Activated T-cell treated with anti-CD3 and anti-CD28 coated beads for 48 hours (primary cell): ENCODE measurements at places on chromosomes 13 and 19.

DNA sequence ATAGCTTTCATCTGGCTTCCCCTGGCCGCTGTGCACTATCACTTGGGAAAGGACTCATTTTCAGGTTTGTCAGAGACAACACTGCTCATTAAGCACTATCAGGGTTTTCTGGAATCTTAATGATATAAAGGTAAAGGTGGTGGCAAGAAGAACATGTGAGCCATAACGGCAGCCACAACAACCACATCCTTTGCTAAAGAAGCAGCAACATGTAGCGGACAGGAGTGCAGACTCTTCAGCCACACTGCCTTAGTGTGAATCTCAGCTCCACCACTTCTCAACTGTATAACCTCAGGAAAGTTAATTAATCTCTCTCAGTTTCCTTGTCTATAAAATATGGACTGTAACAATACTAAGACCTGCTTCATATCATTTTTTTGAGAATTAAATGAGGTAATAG lies 24.1 kb upstream of the MIR17HG start:
- DNase-seq = no peak

DNA sequence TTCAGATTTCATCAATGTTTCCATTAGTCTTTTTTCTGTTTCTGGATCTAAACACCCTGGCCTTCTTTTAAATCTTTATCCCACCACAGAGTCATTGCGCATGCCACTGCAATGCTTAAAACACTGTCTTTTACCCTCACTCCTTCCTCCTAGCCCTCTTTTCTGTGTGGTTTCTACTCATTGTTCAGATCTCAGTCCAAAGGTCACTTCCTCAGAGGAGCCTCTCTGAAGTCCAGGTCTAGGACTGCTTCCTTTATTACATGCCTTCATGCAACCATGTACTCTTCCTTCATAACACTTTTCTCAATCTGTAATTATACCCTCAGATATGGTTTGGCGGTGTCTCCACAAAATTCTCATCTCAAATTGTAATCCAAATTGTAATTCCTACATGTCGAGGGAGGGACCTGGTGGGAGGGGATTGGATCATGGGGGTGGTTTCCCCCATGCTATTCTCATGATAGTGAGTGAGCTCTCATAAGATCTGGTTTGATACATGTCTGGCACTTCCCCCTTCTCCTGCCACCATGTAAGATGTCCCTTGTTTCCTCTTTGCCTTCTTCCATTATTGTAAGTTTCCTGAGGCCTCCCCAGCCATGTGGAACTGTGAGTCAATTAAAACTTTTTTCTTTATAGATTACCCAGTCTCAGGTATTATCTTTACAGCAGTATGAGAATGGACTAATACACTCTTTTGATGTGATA lies 808.9 kb downstream of the DIAPH3 start:
- no peak for DNase-seq

DNA sequence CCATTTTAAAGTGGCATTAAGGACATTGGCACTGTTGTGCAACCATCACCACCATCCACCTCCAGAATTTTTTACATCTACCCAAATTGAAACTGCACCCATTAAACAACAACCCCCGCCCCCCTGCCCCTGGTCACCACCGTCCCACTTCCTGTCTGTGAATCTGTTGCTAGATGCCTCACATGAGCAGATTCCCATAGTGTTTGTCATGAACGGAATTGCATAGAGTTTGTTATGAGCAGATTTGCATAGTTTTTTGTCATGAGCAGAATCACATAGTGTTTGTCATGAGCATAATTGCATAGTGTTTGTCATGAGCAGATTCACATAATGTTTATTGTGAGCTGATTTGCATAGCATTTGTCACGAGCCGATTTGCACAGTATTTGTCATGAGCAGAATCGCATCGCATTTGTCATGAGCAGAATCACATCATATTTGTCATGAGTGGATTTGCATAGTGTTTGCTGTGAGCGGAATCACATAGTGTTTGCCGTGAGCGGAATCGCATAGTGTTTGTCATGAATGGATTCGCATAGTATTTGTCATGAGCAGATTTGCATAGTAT lies 54.0 kb upstream of the GTF3A start:
- no peak for DNase-seq

DNA sequence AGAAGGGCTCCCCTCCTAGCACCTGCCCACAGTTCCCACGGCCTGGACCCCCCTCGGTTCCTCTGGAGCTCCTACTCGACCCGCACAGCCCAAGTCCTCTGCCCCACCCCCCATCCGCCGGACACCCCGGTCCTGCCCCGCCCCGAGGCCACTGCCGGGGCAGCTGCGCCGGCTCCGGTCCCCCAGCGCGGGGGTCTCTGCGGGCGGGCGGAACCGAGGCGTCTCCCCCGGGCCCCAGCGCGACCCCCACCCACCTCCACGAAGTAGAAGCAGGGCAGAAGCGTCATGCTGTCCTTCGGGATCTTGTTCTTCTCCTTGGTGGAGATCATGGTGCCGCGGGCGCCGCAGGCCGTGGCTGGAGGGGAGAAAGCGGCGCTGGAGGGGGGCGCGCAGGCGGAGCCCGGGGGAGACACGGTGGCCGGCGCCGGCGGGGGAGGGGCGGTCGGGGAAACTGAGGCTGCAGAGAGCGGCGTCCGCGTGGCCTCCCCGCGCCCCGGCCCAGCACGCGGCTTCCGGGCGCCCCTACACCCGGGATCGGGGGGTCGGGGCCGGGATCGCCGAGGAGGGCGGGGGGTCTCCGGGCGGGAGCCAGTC lies 427 bp downstream of the PLPPR3 start:
- DNase-seq = no peak

DNA sequence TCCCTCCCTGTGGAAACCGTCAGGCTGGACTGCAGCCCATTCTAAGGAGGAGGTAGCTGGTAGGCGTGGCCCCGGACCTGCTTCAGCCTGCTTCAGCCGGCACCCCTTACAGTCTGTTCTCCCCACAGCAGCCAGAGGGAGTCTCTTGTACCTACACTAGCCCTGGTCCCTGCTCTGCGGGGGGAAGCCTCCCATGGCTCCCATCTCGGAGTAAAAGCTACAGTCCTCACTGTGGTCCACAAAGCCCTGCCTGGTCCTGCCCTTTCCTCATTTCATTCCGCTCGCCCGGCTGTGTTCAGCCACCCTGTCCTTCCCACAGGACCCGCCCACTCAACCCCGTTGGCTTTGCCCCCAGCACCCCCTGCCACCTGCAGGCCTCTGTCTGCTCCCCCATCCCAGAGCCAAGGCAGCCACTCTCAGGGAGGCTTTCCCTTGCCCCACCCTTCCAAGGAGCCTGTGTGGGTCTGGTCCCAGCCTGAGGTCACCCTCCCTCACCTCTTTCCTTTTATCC lies 1.3 kb downstream of the PGLYRP1 start:
- DNase-seq = no peak

GRCh38 chr19:4278419-4279266 lies at the start of gene SHD:
Gene SHD (plus strand): TSS chr19:4279266. CDS start chr19:4280064, 798 bp downstream.
- DNase-seq = no peak

DNA sequence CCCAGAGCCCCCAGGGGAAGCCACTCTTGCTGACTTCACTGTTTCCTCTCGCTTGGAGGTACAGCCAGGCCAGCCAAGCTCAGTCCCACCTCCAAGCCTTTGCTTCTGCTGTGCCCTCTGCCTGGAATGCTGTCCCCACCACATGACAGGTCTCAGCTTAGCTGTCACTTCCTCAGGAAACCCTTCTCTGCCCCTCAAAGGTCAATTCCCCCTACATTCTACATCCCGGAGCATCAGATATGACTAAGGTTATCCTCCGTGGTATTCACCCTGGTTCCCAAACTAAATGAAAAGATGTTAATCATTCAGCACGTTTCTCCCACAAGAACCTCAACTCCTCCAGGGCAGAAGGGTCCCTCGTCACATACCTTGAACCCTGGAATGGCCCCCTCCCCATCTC lies 53.5 kb downstream of the PTPRS start:
- DNase-seq = no peak

DNA sequence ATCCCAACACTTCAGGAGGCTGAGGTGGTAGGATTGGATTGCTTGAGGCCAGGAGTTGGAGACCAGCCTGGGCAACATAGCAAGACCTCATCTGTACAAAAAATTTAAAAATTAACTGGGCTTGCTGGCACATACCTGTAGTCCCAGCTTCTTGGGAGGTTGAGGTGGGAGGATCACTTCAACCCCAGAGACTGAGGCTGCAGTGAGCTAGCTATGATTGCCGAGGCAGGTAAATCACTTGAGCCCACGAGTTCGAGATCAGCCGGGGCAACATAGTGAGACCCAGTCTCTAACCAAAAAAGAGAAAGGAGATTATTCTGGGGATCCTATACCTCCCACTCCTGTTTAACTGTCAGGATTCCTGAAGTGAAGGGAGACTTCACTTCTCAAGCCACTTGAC lies 16.4 kb upstream of the GARRE1 start:
- no peak for DNase-seq

DNA sequence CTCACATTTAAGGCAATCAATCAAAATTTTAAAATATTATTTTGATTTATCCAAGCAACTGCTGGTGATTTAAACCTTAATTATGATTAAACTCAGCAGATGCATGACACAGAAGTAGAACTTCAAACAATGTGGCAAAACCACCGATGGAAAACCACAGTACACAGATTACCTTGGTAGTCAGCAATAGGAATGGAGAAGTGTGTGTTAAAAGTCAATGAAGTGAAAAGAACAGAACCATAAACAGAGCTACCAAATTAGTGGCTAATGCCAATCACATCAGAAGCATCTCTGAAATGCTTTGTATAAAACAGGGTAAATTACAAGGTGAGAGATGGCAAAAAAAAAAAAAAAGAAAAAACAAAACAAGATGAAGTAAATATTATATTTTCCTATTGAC lies 31.2 kb downstream of the KATNAL1 start:
- DNase-seq = no peak

DNA sequence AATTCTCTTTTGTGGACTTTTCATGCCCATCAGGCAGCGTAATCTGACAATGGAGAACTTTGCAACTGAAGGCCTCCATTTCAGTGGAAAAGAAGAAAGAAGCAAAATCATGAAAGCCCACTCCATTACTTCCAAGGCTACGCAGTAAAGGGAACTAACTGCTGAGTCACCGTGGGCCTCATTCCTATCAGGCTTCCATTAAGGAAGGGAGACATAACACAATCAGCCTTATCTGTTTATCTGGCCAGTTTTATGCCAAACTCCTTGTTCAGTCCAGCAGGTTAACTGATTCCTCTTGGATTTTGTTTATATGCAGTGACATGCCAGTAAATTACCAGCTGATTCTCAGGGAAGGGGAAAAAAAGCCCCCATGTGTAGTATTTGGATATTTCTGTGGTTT lies 56.8 kb upstream of the KATNAL1 start:
- no peak for DNase-seq

DNA sequence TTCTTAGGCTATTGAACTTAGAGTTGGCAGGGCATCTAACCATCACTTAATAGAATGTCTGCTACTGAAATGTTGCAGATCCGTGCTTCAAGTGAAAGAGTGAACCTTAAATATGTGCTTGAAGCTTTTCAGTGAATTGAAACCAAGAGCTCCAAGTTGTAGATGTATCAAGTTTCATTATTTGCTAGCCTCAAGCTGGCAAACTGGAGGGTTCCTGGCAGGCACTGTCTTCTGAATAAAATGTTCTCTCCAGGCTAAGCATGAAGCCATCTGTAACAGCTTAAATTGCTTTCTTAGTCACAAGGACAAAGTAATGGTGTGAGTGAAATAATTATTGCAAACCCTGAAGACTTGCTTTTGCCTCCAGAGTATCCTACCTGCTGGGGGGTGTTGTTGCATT lies 415.0 kb upstream of the SPRY2 start:
- no peak for DNase-seq

DNA sequence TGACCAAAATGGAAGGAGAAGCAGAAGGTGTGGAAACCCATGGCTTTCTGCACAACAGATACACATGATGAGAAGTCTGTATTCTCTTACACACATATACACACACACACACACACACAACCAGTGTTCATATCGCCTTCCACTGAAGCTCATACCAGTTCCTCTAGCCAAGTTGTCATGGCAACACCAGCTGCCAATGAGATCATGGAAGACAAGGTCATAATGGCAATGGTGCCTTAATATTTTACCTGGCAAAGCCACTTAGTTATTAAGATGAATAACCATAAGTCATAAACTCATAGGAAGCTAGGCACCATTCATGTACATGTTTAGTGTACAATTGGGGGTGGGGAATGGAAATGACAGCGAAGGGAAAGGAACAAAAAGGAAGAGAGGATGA lies 2.6 kb upstream of the DHRS12 start:
- no peak for DNase-seq

DNA sequence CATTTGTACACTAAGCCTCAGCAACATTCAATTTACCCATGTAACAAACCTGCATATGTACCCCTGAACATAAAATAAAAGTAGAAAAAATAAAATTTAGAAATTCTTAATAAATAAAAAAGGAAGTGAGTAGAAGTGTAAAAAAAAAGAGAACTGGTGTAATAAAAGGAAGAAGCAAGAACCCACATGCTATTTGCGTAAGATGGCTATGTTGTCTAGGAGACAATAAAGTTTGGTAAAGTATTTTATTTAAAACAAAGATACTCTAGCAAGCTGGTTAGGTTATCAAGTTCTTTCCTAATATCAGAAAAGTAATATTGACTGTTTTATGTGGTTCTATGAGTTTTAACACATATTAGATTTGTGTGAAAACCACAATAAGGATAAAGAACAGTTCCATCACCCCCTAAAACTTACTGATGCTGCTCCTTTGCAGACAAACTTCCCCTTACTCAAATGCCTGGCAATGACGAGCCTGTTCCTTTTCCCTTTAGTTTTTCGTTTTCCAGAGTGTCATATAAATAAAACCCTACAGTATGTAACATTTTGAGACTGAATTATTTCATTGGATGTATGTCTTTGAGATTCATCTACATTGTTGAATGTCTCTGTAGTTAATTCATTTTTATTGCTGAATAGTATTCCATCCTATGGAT lies 98.9 kb downstream of the TNFSF13B start:
- no peak for DNase-seq

DNA sequence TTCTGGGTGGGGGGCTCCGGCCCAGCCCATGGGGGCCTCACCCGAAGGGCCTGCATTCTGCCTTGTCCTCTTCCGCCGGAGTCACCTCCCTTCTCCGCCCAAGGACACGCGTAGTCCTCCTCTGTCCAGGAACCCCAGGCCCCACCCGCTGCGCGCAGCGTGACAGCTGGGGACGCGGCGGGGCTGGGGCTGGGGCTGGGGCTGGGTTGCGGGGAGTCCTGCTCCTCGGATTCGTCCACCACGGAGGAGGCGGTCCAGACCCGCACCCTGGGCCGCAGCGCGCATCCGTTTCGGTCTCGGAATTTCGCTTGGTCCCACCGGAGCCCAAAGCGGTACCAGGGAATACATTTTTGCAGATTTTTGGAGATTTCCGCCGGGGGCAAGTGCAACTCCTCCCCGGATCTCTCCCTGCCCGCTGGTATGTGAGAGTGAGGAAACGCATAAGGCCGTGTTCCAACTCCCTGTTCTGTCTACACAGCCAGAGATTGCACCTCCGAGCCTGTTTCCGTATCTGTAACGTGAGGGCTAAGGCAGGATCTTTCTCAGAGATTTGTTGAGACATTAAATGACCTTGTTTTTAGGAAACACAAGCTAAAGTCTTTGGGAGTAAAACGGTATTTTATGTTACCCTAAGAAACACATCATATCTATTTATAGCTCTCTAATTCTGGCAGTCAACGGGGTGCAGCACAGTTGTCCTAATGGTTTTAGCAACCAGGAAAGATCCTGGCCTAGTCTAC lies at the start of gene COX7A1:
COX7A1 (minus strand) TSS at position 96 of the 740 bp plus-strand sequence; CDS start at position 56, 40 bp downstream.
- DNase-seq = no peak
